ENCODE measurements at places on chromosomes 1 and 21.

DNA sequence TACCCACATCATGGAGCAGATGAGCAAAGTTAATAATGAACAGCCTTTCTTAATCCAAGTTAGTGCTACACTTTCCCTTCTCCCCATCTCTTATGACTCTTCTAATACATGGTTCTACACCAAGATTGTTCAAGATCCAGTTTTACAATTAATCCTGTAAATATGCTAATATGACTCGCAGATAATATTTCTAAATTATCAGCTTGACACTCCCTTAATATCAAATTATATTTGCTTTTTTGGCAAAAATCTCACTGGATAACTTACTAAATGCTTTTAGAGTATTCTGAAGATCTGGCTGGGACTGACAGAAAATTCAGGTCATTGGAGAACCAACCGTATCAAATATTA, 24.4 kb upstream of the CR1L start:
- no peak for DNase-seq

GRCh38 chr21:25939396-25939761, 204.6 kb downstream of the GABPA start:
- no peak for DNase-seq

DNA sequence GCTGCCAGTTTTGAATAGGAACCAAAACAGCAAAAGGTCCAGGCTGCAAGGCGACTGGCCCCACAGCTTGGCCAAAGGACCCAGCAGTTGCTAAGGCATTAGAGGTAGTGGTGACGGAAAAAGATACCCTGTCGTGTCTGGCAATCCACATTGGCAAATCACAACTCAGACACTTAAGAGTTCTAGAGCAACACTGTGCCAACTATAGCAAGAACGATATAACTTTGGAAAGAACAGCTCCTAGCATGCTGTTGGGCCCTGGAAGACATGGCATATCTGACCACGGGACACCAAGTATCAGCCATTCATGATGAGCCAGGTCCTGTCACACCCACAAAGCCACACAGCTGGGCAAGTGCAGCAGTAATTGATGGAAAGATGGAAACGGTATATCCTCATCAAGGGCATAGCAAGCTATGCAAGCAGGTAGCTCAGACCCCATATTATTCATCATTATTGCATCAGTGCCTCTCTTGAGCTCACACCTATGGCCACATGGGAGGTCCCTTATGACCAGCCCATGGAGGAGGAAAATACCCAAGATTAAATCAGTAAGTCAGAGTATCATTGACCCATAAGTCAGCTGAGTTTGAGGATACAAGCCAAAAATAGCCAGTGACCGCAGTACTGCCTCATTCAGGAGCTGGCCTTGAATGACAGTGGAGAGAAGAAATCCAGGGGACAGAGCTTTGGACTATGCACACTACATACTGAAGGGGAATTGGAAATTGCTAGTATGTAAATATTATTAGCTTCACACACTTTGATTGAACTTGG, 221.2 kb downstream of the SETD4 start:
- no peak for DNase-seq

DNA sequence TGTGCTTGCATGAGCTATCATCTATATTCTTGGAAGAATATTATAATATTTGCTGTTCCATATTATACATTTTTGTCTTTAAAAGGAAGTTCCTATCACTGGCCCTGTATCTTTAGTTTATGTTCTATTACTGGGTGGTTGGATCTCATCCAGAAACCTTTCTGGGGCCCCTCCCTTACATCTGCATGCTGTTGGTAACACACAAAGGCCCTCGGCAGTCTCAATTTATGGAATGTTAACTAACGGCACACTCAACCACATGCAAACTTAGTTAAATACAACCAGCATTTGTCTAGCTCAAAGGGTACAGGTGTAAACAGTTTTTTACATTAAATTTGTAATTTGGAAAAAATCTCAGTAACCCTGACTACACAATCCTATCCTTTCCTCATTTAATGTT, 9.7 kb upstream of the HYI start:
- no peak for DNase-seq

DNA sequence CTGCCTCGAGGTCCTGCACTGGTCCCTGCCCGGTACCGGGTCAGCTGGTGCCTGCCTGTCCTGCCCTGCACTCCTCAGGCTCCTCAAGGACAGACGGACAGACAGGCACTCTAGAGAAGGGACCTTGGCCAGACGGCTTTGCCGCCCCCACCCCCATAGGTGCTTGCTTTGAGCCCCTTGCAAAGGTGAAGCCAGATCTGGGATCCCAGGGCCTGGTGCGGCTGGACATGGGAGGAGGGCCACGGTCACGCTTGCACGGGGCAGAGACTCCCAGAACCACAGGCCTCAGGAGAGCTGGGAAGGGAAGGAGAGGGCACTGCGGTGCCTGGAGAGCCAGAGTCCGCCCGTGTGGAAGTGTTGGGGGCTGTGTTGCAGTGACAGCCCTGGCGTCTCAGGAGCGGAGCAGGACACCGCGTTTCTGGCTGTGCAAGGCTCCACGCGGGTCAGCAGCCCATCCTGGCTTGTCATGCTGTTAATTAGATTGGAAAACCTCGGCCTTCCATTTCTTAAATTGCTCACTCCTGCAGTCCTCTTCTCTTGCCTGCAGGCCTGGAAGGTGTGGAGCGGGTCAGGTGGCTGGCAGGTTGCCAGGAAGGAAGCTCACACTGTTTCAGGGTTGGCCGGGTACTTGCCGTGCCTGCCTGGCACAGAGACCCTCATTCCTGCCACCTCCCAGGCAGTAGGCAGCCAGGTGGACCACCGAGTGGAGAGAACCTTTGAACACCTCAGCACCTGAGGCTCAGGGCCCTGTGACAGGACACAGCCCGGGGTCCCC, 16.3 kb downstream of the COL18A1 start:
- no peak for DNase-seq

GRCh38 chr1:36284517-36284916, 21.7 kb upstream of the SH3D21 start:
- no peak for DNase-seq

DNA sequence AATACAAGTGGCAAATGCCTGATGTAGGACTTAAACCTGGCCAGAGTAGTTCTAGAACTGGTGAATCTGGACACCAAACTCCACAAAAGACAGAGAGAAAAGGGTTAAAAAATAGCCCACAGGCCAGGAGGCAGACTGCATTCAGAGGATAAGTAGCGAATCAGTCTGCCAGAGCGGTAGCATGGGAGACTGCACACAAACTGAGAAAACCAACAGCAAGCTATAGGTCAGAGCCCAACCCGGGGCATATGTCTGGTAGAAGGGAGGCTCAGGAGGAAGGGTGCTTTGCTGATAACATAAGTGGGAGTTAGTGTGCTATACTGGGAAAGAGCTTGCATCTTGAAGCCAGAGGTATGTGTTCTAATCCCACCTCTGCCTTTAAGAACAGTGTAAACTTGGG, 4.0 kb downstream of the LRRC53 start:
- no peak for DNase-seq

DNA sequence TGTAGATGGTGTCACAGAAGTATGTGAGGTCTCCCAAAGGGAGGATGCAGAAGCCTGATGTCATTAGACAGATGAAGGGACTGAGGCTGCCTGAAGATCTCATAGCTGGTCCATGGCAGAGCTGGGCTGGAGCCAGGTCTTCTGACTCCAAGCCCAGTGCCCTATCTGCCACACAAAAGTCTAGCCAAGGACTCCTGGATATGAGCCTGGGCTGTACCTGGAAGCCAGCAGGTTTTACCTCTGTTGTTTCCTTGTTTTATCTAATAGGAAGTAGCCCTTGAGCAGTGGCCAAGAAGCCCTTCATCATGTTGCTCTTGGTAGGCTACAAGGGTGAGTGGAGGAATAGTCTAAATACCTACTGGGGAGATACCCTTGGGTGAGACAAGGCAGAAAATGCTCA, 74.4 kb upstream of the SLC44A3 start:
- DNase-seq = no peak

- no peak for DNase-seq
These were observed 22.9 kb upstream of the PKN2 start for GRCh38 chr1:88661188-88661587.

DNA sequence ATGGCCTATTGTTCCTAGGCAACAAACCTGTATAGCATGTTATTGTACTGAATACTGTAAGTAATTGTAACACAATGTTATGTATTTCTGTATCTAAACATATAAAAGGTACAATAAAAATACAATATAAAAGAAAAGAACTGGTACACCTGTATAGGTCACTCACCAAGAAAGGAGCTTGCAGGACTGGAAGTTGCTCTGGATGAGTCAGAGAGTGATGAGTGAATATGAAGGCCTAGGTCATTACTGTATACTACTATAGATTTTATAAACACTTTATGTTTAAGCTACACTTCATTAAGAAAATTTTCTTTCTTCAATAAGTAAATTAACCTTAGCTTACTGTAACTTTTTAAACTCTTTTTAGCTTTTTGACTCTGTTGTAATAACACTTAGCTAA, 559.9 kb downstream of the PLPP3 start:
- DNase-seq = no peak

DNA sequence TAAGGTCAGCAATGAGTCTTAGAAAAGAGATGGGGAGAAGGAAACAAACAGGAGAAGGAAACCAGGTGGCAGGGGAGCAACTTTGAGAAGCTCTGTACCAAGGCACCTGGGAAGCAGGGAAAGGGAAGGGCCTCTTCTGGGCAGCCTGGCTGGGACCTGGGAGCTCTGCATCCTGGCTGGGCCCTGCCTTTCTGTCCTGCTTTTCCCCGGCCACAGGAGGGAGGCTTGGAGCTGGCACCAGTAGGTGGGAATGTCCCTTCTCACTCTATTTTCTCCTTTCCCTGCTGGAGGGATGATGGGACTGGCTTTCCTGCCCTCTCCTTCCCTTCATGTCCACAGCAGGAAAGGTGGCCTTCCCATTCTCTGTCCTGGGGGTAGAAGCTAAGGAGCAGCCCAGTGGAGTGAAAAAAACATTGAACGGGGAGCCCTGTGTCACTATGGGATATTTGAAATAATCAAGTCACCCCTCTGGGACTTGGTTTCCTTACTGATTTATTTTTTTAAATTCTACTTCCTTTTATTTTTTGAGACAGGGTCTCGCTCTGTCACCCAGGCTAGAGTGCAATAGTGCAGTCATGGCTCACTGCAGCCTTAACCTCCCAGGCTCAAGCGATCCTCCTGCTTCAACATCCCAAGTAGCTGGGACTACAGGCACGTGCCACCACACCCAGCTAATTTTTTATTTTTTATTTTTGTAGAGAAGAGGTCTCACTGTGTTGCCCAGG, 5.1 kb upstream of the NES start:
- DNase-seq = no peak

GRCh38 chr1:1286313-1287261, 6.4 kb downstream of the SCNN1D start:
- no peak for DNase-seq

DNA sequence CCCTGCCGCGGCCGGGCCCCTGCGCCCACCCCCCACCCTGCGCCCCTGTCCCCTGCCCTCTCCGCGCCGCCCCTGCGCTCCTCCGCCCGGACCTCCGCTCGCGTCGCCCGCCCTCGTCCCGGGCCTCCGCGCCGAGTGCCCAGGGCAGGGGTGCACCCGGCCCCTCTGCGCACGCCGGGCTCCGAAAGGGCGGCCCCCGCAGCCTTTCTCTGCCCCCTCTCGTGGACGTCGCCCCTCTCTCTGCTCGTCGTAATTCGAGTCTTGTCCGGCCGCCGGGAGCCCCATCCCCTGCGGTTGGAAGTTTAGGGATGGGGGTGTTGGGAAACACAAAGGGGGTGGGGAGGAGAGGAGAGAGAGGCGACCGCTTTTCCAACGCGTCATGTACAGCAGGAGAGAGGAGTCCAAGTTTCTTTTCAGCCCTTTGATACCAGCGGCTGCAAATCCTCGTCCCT, 407 bp downstream of the GALNT2 start:
- no peak for DNase-seq

DNA sequence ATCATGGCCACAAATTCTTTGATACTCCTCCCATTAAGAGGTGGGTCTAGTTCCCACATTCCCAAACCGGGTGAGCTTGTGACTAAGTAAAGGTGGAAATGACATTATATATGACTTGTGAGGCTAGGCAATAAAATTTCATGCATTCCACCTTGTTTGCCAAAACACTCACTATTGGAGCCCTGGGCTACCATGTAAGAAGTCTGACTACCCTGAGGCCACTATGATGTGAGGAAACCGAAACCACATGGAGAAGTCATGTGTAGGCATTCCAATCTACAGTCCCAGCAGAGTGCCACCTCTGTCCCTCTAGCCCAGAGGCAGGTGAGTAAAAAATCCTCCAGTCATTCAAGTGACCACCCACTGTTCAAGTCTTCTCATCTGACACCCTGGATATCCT, 17.9 kb upstream of the SMG7 start:
- no peak for DNase-seq

GRCh38 chr1:203368624-203369451, 17.9 kb upstream of the FMOD start:
- DNase-seq = no peak

DNA sequence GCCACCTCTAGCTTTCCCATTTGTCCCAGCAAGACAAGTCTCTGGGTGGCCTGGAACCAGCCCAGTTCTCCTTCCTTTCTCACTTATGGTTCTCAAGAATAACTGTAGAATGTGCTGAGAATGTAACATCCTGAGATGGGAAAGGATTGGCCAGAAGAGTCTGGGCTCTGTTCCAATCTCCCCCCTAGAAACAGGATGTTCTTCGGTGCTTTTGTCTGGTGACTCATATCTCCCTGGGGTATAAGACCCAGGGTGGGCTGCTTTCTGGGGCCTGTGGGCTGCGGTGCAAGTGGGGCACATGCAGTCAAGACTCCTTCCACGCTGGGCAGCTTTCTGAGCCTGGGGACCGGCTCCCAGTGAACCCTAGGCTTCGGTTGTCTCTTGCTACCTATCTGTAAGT, 251.2 kb upstream of the POU3F1 start:
- DNase-seq = no peak

GRCh38 chr1:156276532-156276931, 6.1 kb downstream of the SMG5 start:
- DNase-seq = no peak

GRCh38 chr1:90507173-90507572, 209.9 kb downstream of the BARHL2 start:
- DNase-seq = no peak

DNA sequence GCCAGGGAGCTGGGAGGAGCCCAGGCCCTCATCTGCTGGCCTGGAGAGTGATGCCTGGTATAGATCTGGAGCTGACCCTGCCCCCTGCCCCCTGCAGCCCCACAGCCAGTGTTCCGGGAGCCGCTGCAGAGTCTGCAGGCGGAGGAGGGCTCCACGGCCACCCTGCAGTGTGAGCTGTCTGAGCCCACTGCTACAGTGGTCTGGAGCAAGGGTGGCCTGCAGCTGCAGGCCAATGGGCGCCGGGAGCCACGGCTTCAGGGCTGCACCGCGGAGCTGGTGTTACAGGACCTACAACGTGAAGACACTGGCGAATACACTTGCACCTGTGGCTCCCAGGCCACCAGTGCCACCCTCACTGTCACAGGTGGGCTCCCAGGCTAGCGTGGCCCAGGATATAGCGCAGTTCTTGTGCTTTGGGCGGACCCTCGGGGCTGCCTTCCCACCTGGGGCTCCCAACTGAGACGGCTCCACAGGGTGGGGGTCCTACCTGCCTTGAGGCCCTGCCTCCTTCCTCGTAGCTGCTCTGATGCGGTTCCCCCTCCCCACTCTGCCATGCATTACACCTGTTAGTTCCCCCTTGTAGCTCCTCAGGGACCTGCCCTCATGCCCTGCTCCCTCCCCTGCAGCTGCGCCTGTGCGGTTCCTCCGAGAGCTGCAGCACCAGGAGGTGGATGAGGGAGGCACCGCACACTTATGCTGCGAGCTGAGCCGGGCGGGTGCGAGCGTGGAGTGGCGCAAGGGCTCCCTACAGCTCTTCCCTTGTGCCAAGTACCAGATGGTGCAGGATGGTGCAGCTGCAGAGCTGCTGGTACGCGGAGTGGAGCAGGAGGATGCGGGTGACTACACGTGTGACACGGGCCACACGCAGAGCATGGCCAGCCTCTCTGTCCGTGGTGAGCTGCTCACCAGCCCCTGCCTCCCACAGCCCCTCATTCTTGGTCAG, 98.7 kb downstream of the OBSCN start:
- no peak for DNase-seq

Data from stimulated activated CD4-positive, alpha-beta T cell treated with anti-CD3 and anti-CD28 coated beads, Interleukin-2, amount 100 ng/mL, for 48 hours (primary cell).